ENCODE measurements at places on chromosomes 7 and 10.

GRCh38 chr7:102721-103120 lies 89.7 kb upstream of the FAM20C start:
- no peak for DNase-seq

- DNase-seq: no peak
Observed at GRCh38 chr10:61135276-61135721, 191.3 kb upstream of the RHOBTB1 start.

DNA sequence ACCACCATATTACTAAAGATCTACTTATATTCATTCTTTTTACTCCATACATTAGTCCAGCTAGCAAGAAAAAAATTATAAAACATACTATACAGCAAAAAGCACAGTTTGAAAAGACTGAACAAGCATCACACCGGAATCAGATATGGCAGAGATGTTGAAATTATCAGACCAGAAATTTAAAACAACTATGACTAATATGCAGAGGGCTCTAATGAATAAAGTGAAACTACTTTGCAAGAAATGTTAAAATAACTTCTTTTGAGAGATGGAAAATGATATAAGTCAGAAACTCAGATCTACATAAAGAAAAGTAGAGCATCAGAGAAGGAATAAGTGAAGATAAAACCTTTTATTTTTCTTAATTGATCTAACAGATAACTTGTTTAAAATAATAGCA lies 50.9 kb downstream of the SGCE start:
- DNase-seq: no peak

DNA sequence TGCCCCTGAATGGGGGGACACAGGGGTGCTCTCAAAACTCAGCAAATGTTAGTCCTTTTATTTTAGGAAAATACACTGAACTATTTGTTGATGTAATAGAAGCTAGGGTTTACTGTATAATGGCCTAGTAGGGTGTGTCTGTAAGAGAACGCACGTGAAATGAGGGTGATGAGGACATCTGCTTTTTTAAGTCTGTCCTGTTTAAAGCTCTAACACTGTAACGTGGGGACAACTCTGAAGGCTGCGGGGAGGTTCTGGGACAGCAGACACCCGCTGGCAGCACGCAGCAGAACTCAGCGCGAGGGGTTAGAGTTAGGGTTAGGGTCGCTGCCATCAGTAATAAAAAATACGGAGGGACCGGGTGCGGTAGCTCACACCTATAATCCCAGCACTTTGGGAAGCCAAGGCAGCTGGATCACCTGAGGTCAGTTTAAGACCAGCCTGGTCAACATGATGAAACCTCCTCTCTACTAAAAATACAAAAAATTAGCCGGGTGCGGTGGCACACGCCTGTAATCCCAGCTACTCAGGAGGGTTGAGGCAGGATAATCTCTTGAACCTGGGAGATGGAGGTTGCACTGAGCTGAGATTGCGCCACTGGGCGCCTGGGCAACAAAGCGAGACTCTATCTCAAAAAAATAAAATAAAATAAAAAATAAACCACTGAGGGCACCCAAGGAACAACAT lies 98.0 kb downstream of the CTBP2 start:
- no peak for DNase-seq

- no peak for DNase-seq
Observed at GRCh38 chr7:10874666-10875065, 99.0 kb upstream of the PHF14 start.

- DNase-seq: no peak
Observed at GRCh38 chr10:96664563-96664962, 55.8 kb downstream of the PIK3AP1 start.

- DNase-seq: no peak
Observed at GRCh38 chr7:2792235-2792634, 51.9 kb downstream of the GNA12 start.

GRCh38 chr7:107315716-107316220 lies 147.0 kb downstream of the HBP1 start:
- DNase-seq: peak; percentile 2

DNA sequence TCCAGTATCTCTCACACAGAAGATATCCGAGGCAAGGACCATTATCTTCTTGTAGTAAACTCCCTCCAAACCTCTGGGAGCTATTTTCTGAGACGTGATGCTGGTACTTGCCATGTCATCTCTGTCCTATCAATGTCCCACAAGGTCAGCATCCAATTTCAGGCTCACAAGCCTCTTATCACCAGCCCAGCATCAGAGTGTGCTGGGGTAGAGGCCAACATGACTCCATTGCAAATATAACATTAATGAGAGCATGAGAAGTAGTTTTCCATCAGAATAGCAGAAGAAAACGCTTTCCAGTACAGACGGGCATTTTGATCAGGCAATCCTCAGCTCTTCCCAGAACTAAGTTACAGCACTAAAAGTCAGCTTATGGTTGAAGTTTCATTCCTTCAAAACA lies 5.6 kb downstream of the MORN4 start:
- no peak for DNase-seq

DNA sequence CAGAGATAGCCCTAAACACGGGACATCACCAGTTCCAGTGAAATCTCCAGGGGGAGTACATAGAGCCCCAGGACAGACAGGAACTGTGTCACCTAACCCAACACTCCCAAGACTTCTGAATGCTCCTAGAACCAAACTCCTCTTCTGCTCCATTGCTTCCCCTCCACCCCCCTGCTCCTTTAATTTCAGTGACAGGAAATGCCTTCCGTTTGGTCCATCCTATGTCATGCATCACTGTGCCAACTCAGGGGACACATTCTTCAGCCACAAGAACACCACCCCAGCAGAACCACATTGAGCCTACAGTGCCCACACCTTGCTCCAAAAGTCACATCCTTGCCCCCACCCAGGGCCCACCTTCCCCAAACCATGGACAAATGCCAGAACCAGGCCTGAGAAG lies 100.5 kb downstream of the KCNMA1 start:
- no peak for DNase-seq

- DNase-seq: no peak
Observed at GRCh38 chr7:156793334-156793733, 99.6 kb downstream of the LMBR1 start.

DNA sequence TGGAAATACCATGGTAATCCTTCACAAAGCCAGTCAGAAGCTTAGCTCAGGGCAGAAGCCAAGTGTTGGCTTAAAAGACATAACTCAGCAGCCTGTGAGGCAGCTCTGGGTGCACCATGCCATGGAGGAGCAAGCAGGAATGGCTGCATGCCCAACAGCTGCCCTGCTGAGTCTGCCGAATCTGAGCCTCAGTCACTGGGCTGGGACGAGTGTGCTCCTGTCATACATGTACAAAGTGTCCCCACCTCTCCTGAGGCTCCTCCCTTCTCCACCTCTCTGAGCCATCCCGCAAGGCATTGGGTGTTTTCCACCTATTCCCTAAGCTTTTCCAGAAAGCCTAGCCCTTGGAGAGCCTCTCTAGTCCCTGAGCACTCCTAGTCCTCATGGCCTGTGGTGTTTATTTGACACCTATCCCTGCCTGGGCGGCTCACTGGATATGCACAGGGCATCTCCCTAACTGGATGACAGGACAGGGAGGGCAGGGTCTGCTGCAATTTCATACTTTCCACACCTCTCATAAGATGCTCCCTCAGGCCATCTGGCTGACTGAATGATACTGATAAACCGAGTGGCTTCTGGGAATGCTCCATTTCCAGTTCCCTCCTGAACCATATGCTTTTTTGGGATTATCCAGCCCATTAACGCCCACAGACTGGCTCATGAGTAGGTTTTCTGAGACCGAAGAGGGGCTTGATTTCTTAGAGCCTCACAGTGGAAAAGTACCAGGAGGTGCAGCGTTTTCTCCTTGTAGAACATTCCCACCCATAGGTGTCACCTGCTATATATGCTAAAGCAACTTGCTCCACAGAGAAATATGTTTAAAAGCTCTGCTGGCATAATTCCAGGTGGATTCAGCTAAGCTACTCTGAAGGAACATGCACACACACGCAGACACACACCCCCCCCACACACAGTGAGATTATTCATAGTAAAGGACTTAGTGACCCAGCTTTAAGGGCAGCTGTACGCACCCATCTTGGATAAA lies 199.3 kb downstream of the SNX10 start:
- peak; percentile 91 for DNase-seq

GRCh38 chr7:104903044-104903443 lies 111.0 kb upstream of the KMT2E start:
- DNase-seq: no peak

DNA sequence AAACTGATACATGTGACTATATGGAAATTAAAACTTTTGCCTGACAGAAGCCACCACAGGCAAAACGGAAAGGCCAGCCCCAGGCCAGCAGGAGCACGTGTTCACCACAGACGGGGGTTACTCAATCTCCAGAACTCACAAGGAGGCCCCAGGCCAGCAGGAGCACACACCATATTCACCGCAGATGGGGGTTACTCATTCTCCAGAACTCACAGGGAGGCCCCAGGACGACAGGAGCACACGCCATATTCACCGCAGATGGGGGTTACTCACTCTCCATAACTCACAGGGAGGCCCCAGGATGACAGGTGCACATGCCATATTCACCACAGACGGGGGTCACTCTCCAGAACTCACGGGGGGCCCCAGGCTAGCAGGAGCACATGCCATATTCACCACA lies 61.5 kb downstream of the NKX6-2 start:
- no peak for DNase-seq

GRCh38 chr7:117435475-117436043 lies 8.3 kb upstream of the ASZ1 start:
- no peak for DNase-seq

GRCh38 chr10:43891241-43891640 lies 242.6 kb upstream of the ZNF32 start:
- no peak for DNase-seq

GRCh38 chr7:41501006-41501405 lies 201.9 kb downstream of the INHBA start:
- no peak for DNase-seq

GRCh38 chr7:1883834-1884582 lies 213.9 kb downstream of the ELFN1 start:
- no peak for DNase-seq

- DNase-seq: no peak
Observed at GRCh38 chr7:35520810-35521625, 173.9 kb downstream of the HERPUD2 start.

DNA sequence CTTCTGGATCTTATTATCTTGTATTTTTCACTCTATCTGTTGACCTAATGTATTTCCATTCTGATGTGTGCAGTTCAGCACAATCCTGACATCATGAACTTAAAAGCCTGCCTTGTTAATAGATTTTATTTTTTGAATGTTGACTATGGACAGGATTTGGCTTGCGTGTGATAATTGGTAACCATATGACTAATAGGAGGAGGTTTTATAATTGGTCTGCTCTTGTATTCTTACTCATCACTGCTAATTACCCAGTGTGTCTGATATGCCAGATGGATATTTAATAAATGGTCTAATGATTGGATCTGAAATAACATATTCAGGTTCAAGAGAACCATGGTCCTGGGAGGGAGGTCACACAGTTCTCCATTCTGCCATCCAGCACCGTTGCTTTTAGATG lies 45.9 kb downstream of the MTURN start:
- no peak for DNase-seq

GRCh38 chr10:944034-944831 lies 12.7 kb upstream of the LARP4B start:
- no peak for DNase-seq

DNA sequence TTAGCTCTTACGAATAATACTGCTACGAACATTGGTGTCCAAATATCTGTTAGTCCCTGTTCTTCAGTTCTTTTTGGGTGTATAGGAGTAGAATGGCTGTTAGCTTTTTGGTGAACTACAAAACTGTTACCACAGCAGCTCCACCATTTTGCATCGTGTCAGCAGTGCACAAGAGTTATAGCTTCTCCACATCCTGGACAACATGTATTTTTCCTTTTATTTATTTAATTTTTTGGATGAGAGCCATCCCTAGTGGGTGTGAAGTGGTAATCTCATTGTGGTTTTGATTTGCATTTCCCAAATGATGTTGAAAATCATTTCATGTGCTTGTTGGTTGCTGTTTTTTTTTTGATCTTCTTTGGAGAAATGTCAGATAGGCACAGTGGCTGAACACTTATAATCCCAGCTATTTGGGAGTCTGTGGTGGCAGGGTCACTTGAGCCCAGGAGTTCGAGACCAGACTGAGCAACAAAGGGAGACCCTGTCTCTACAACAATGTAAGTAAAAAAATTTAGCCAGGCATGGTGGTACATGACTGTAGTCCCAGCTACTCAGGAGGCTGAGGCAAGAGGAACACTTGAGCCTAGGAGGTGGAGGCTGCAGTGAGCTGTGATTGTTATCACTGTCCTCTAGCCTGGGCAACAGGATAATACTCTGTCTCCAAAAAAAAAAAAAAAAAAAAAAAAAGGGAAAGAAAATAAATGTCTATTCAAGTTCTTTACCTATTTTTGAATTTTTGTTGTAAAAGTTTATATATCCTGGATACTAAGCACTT lies 31.7 kb downstream of the TRIM24 start:
- DNase-seq: no peak

DNA sequence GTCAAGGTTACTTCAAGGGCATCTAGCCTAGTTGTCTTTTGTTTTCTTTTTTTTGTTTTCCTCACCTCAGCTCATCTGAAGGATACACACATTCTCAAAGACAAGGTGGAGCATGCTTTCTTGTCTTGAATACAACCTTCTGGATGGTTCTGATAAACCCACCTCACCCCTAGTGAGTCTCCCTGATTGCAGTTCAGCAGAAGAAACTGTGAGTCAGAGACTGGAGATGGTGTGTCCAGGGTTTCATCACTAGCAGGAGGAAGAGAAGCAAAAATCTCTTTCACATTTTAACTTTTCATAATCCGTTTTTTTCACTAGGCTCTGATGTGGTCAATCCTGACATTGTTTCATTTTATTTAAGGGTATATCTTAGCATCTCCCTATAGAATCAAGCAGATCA lies 143.0 kb upstream of the NRBF2 start:
- no peak for DNase-seq

GRCh38 chr7:35681231-35682029 lies 13.5 kb downstream of the HERPUD2 start:
- no peak for DNase-seq

- DNase-seq: no peak
Observed at GRCh38 chr7:37669818-37670217, 13.7 kb upstream of the GPR141 start.

DNA sequence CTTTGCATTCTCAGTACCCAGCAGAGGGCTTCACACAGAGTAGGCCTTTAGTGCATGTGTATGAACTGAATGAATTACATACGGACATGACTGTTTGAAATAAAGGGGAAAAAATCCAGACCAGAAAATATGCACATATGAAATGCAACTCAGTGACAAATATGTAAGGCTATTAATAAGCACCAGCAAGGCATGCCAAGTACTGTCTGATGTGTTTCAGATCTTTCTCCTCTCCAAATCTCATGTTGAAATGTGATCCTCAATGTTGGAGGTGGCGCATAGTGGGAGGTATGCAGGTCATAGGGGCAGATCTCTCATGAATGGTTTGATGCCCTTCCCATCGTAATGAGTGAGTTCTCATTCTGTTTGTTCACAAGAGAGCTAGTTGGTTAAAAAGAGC lies 87.3 kb upstream of the TOMM7 start:
- no peak for DNase-seq

- peak; percentile 64 for DNase-seq
Observed at GRCh38 chr7:48782511-48782910, 141.8 kb upstream of the CDC14C start.

Measured in NCI-H1105 (cell line).